HTR-8/SVneo (cell line): ENCODE measurements at places on chromosomes 7 and 10.

DNA sequence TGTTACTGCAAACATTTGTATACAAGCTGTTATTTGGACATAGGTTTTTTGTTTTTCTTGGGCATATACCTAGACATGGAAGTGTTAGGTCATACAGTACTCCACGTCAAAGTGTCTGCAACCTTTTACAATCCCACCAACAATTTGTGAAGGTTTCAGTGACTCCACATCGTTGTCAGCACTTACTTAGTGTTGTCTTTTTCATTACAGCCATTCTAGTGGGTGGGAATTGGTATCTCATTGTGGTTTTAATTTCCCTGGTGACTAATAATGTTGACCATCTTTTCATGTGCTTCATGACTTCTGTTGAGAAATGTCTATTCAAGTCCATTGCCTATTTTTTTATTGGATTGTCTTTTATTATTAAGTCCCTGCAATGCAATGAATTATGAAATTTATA, 95.0 kb downstream of the UBE3C start:
- DNase-seq = no peak

- DNase-seq = no peak
These were observed 19.8 kb upstream of the TMEM273 start for GRCh38 chr10:49207936-49208487.

- DNase-seq = no peak
These were observed 92.0 kb downstream of the ZFAND4 start for GRCh38 chr10:45580371-45581215.

DNA sequence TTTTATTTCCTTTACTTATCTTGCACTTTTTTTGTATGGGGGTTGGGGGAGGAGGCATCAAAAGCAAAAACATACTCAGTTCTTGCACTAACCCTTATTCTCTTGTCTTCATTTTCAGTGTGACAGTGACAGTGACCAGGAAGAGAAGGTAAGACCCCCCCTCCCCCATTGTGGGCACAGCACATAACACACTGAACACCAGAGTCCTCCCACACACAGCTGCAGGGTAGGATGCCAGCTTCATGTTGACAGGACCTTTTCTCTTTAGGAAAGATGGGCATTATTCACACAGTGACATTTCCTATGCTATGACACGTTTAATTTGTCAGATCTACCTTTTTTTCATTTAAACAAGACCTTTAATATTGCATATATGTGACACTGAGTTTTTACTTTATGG, 696.3 kb upstream of the GALNT17 start:
- DNase-seq = no peak

DNA sequence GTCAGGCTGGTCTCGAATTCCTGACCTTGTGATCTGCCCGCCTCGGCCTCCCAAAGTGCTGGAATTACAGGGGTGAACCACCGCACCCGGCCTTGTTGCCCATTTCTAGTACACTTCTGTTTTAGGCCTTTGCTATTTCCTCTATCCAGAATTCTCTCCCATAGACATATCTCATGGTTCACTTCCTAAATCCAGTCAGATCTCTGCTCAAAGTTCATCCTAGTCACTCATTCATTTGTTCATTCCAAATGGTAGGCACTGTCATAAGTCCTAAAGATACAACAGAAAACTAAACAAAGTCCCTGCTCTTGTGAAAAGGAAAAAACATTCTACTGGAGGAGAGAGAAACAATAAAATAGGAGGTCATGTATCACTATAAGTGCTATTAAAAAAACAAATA, 2.4 kb upstream of the MOSPD3 start:
- no peak for DNase-seq

DNA sequence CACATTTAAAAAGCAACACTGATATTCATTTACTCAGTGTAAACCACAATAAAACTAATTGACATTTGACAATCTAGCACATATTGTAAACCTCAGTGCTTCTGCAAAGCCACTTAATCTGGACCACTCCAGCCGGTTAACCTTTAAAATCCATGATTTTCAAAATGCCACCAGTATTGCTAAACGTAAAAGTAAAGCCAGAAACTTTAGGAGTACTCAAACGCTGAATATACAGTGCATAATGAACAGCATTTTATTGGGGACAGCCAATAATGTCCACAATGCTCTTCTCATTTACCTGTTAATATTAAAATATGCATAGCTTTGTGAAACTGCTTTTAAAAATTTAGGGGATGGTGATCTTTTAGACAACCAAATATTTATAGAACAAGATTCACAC, 10.8 kb downstream of the HNRNPA2B1 start:
- no peak for DNase-seq
